HT-29 (cell line): ENCODE measurements at places on chromosomes 13 and 19.
A peak's percentile ranks its signal among the peaks of the same experiment; 100 is the strongest.

GRCh38 chr19:10102787-10103236 lies 334 bp upstream of the ANGPTL6 start:
- DNase-seq: no peak

GRCh38 chr13:73913079-73913740 lies 221.0 kb downstream of the KLF12 start:
- DNase-seq: no peak

- DNase-seq: no peak
Measured at GRCh38 chr13:25977216-25977615, 74.6 kb downstream of the SHISA2 start.

- DNase-seq: no peak
Measured at GRCh38 chr13:77267362-77267761, 59.5 kb downstream of the MYCBP2 start.

DNA sequence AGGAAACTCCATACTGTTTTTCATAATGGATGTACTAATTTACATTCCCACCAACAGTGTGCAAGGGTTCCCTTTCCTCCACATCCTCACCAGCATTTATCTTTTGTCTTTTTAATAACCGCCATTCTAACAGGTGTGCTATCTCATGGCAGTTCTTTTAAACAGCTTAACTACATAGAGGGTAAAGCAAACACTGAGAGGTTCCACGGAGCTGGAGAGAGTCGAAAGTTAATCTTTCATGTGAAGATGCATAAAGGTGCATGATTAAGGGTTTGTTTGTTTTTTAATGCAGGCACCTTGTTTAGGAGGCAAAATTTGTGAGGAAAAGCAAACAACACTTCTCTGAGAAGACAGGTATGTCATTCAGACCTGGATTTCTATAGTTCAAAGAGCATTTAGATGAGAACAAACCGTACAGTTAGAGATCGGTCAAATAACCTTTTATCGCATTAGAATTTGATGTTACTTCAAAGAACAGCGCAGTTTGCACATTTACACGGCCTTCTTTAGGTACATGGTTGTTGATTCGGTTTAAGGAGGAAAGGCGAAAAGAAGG lies 193.9 kb downstream of the RBM26 start:
- no peak for DNase-seq

DNA sequence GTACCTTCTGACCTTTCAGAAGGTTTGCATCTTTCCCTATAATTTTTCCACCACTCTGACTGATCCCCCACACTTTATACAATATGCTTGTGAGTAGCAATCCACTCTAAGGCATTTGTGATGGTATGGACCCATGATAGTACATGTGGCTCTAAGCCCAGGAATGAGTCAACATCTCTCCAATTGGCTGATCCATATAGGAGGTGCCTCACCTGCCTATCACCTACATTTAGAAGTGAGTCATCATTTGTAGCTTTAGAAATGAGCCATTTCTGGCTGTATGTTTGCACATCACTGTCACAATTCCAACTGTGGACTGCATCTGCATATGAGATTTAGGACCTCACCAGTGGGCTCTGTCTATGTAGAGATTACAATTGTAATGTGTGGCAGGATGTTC lies 133.1 kb upstream of the ZNF91 start:
- DNase-seq: no peak

GRCh38 chr13:101394605-101395004 lies 21.7 kb downstream of the NALCN start:
- no peak for DNase-seq

DNA sequence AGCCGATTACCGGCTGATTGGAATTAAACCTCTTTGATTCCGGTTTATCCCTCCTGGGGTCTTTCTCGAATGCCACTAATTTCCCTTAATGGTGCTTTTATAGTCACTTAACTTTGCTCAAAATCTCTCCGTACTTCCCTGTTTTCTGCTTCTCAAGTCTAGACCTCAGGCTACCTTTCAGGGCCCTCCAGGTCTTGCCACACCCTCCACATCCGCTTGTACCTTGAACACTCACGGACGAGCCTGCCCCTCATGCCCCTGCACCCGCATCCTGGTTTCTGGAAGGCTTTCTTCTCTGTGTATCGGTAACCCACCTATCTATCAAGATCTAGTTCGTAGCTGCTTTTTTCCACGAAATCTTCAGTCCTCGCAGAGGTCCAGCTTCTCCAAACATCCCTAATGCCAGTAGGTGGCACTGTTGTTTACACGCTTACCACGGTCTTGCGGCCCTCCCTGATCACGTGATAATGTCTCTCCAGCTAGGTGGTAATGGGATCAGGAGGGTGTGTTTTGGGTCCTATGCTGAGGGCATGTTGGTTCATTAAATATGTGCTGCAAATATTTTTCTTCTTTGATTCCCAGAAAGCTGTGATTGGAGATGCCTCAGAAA lies 13.8 kb downstream of the ATP12A start:
- peak; percentile 92 for DNase-seq

GRCh38 chr19:12672744-12673143 lies 6.1 kb downstream of the WDR83 start:
- no peak for DNase-seq

- DNase-seq: no peak
Measured at GRCh38 chr13:28031220-28031895, 42.9 kb upstream of the URAD start.

- DNase-seq: peak; percentile 78
Measured at GRCh38 chr13:41456768-41457588, at the start of gene RGCC. TSS of gene RGCC (plus strand) at chr13:41457550. CDS start at chr13:41457708, 158 bp downstream.

- DNase-seq: peak; percentile 55
Measured at GRCh38 chr13:98537306-98537705, 39.6 kb downstream of the STK24 start.

DNA sequence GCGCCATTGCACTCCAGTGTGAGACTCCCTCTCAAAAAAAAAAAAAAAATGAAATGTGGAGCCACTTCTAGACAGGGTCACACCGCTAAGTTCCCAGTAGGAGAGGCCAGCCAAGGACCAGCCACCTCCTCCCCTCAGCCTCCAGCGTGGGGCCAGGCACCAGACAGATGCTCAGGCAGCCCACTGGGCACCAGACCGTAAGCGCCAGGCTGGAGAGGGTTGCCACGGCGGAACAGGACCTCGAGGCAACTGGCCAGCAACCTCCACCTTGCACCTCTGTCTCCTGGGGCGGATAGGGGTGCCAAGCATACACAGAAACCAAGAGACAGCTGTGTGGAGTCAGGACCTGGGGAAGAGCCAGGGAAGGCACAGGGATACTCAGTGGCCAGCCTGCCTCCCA lies 3.7 kb downstream of the PEPD start:
- no peak for DNase-seq
